ENCODE measurements at places on chromosomes 13 and 19. TPM values are rescaled to one million over a fixed set of nuclear protein-coding genes. Genes with fewer than 3 reads are reported as not detected.

- DNase-seq: no peak
Measured at GRCh38 chr19:15671891-15672579, 852 bp upstream of the CYP4F12 start.

- no peak for DNase-seq
Measured at GRCh38 chr19:39737351-39737750, 478 bp downstream of the CLC start.

Gene CAPN12
- 8.8 TPM for total RNA-seq

Gene ZNF714
- total RNA-seq: 14.6 TPM

Gene PROZ
- total RNA-seq: not detected

Gene CRX
- total RNA-seq: not detected

- DNase-seq: no peak
Measured at GRCh38 chr19:38709671-38710415, 34.4 kb downstream of the CAPN12 start.

Gene SMAD9
- 1.2 TPM for total RNA-seq

DNA sequence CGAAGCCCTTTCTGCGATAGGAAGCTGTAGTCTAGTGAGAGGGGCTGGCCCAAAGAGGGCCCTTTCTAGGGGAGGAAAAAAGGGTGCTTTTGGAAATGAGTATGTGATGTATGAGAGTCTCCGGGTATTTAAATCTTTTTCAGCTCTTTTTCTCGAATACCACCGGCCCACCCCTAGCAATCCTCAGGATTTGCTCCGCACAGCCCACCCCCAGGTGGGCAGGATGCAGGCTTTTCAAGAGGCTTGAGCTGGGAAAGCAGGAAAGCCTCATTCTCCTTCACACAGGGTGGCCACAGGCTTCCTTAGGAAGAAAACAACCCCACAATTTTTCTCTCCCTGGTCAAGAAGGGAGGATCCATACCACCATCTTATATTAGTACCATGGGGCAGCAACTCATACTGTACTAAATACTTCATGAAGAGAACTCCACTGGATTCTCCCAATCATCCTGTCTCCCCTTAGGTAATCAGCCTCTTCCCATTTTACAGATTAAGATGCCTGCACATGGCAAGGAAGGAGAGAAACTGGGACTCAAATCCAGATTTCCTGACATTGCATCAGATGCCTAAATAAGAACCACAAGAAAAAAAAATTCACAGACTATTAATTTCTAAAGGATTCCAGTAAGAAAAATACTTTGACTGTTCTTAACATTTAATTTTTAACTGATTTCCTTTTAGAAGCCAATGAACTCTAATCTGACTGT, 84.4 kb downstream of the STK24 start:
- no peak for DNase-seq

DNA sequence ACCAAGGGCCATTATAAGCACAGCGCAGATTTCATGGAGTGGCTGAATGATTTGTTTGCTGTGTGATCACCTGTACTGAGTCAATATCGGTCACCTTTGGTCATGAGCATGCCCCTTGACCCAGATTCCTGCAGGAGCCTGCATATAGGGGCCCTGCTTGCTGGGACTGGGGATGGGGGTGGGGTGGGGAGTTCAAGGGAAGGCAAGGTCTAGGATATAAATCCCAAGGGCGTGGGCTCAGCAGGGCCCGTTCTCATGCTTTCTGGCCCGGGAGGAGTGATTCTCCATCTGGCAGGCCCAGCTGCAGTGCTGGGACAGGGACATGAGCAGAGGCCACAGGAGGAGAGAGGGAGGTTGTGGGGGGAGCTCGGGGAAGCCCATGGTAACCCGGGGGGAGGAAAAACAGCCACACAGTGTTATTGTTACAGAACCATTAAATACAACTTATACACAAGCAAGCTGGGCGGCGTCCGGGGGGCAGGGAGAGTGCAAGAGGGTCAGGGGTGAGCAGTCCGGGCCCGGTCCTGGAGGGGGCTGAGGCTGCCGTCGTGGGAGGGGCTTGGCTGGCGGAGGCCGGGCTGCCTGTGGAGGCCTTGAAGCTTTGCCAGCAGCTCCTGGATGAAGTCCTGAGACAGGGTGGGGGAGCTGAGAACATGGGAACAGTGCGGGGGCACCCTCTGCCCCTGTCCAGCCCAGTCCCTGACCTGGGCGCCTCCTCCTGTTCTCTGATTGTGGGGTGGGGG, 5.2 kb downstream of the PPP1R14A start:
- DNase-seq: peak; percentile 87

- no peak for DNase-seq
Measured at GRCh38 chr19:53521373-53522202, 16.4 kb upstream of the ZNF331 start.

Gene DENND1C
- 3.5 TPM for total RNA-seq

Gene KLK3
- not detected for total RNA-seq

DNA sequence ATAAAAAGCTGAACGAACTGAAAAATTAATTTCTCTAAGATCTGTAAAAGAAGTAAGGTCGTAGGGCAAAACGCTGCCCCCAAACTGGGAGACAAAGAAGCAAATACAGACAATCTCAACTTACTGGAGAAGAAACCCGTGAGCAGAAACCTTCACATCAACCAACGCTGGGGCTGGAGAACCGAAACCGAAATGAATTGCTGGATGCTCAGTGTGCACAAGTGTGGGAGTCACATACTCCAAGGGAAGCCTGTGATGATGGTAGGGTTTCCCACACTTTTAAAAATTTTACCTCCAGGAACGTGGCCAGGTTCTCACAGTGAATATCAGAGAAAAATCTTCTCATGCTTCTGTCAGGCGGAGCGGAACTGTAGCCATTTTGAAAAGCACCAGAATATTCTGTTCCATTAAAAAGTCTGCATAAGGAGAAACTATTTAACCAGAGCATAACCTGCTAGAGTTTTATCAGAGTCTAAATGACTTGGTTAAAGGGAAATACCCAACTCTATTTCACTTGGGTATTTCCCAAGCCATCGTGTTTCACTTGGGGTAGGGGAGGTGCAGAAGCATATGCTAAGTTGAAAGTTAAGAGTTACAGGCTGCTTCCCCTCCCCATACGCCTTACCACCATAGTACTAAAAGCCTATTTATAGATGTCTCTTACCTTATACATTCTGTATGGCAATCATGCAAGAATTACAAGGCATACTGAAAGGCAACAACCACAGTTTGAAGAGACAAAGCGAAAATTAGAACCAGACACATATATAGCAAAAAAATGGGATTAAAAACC, 110.5 kb upstream of the SLITRK1 start:
- DNase-seq: no peak

Gene OCEL1
- 20.3 TPM for total RNA-seq

DNA sequence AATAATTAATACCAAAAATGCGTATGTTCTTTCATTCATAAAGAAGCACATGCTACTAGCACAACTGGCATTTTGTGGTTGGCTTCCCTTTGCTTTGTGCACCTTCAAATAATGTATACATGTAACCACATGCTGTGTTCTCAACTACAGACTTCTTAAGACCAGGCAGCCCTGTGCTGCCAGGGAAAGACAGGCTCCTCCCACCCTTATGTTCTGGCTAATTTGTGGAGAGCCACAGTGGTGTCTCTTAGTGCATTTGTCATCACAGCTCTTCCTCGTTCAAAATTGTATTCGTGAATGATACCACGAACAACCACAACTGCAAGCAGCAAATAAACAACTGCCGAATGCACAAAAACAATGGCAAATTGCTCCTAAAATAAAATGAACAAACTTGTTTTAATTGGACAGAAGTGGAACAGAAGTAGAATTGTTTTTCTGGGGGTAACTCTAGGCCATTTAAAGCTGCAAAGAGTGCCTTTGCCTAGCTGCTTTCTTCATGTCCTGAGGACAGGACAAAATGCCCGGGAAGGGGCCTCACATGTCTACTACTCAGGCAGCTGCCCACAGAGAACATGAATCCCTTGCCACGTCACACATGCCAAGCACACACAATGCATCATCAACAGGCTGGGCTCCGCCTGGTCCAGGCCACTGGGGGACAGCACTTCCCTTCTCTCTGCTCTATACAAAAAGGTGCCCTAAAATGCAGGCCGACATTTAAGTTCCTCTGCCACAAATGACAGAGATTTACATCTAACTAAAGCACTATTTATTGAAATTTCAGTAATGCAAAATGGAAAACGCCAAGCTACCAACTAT, 21.7 kb downstream of the IRS2 start:
- no peak for DNase-seq
